Placental epithelial cell (primary cell): ENCODE measurements at places on chromosomes 5 and 9. TPM values are rescaled to one million over a fixed set of nuclear protein-coding genes. Genes with fewer than 3 reads are reported as not detected.

Gene FAM169A
- 2.0 and 3.1 TPM in 2 replicates for total RNA-seq

Gene SLC6A19
- not detected in 2 replicates for total RNA-seq

Gene C6
- under 0.01 and 0.39 TPM in 2 replicates for total RNA-seq

Gene F12
- total RNA-seq = 3.0 and 7.9 TPM in 2 replicates

Gene SARDH
- total RNA-seq = 0.33 and 2.4 TPM in 2 replicates

Gene CCDC192
- total RNA-seq = 0.39 TPM in 1 of 2 replicates, not detected in the other

Gene TRIM32
- 29.8 and 38.4 TPM in 2 replicates for total RNA-seq

Gene CCDC152
- total RNA-seq = 0.39 and 0.54 TPM in 2 replicates
